ENCODE measurements at places on chromosomes 13 and 19.

- peak; percentile 52 for DNase-seq
These were observed 49.5 kb downstream of the RFX2 start for GRCh38 chr19:6060600-6061375.

DNA sequence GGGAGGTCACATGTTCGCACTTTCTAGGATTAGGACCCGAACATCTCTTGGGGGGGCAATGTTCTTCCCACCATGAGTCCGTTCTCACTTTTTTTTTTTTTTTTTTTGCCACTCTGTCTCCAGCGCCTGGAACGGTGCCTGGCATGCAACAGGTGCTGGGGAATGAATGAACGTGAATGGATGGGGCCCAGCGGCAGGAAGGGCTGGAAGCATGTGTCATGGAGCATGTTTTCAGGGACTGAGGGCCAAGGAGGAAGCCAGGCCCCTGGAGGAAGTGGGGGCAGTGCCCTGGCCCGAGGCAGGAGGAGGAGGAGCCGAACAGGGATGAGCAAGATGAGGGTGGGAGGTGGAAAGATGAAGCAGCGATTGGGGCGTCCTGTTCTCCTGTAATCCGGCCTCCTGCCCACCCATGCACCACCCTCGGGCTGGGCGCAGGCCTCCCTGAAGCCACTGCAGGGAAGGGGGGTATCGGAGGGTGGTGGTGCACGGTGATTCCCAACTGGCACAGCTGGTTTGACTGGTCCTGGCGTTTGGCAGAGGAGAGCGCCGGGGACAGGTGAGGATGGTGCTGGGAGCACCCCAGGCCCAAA is 8.8 kb upstream of the SULT2B1 start:
- DNase-seq: no peak

- no peak for DNase-seq
These were observed 45.5 kb downstream of the HSPH1 start for GRCh38 chr13:31116224-31116623.

- DNase-seq: no peak
These were observed 4.3 kb downstream of the NDFIP2 start for GRCh38 chr13:79485014-79485811.

DNA sequence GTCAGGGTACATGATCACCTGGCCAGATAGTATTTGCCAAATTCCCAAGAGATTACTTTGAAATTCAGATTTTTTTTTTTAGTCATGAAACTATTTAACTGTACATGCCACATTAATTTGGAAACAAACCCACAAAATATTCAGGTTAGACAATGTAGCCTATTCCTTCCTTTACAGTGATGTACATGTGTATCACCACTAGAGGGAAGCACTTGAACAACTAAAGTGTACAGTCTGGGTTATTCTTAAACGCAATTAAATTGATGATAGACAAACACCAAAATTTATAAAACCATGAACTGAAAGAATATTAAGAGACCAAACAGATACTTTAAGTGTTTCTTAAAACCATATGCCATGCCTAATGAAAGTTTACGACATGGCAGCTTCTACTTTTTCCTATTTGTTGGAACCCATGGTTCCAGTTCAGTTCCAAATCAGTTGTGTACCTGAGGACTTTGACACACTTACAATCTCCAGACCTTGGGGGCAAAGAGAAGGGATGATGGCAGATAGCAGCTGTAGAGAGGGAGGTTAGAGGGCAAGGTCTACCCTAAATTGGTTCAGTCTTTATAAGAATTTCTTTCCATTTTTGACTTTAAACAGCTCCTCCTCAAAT is 52.8 kb downstream of the TNFSF13B start:
- peak; percentile 56 for DNase-seq

DNA sequence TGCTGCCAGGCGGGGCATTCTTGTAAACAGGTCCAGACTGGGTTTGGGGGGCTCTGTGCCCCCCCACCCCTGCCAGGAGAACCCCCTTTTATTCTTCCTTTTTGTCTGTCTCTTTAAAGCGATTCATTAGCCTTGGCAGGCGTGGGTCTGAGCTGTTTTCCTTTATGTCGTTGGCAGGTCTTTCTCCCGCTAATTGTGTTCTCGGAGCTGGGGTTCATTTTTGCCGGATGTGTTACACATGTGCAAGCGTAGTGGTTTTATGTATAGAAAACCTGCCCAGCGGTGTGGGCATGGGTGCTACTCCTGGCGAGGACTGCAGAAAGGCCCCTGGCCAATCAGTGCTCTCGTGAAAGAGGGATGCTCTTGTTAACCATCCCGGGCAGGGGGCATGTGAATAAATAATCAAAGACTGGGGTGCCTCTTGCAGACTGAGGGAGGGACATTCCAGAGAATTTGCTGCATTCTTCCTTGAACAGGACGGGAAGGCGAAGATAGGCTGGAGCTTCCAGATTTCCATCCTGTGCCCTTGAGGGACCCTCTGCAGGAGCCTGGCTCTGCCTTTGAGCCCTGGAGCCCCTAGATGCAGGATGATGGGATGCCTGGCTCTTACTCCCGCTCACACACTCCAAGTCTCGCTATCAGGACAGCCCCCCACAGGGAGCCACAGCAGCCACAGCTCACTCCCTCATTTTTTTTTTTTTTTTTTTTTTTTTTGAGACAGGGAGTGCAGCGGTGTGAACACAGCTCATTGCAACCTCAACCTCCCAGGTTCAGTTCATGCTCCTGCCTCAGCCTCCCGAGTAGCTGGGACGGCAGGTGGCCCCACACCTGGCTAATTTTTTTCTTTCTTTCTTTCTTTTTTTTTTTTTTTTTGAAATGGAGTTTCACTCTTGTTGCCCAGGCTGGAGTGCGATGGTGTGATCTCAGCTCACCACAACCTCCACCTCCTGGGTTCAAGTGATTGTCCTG is 14.1 kb downstream of the CARM1 start:
- no peak for DNase-seq

DNA sequence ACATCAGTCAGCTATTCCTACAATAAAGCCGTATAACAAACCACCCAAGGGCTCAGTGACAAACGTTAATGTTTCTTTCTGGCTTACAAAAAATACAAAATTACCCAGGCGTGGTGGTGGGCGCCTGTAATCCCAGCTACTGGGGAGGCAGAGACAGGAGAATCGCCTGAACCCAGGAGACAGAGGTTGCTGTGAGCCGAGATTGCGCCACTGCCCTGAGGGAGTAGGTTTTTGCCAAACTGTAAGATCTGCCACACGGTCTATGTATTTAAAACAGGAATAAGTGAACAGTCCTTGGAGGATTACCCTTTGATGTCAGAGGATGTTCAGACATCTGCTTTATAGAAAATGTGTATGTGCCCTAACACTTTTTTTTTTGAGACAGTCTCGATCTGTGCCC is 105.8 kb downstream of the DPF1 start:
- no peak for DNase-seq

- DNase-seq: no peak
These were observed 34.7 kb downstream of the VSTM2B start for GRCh38 chr19:29560313-29561075.

DNA sequence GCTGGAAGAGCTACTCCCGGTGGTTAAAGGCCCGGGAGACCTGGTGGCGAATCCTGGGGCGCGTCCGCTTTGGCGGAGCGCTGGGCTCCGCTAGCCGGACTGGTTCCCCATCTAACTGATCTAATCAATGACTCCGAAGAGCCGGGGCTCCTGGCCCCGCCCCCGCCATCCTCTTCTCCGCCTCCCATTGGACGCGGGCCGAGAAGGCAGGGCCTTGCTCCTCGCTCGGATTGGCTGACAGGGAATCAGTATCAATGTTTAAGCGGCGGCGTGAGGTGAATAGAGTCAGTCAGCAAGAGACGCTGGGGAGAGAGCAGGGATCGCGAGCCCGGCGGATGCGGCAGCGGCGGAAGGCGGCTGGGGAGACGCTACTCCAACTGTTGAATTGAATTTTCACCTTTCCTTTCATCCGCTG is 1.7 kb upstream of the PCDH17 start:
- DNase-seq: peak; percentile 57

- DNase-seq: no peak
These were observed 7.9 kb downstream of the SAMD4B start for GRCh38 chr19:39350156-39350555.

- no peak for DNase-seq
These were observed 3.1 kb upstream of the SLC35E1 start for GRCh38 chr19:16575282-16575681.
